GM12891 (cell line): ENCODE measurements at places on chromosomes 4 and X.

DNA sequence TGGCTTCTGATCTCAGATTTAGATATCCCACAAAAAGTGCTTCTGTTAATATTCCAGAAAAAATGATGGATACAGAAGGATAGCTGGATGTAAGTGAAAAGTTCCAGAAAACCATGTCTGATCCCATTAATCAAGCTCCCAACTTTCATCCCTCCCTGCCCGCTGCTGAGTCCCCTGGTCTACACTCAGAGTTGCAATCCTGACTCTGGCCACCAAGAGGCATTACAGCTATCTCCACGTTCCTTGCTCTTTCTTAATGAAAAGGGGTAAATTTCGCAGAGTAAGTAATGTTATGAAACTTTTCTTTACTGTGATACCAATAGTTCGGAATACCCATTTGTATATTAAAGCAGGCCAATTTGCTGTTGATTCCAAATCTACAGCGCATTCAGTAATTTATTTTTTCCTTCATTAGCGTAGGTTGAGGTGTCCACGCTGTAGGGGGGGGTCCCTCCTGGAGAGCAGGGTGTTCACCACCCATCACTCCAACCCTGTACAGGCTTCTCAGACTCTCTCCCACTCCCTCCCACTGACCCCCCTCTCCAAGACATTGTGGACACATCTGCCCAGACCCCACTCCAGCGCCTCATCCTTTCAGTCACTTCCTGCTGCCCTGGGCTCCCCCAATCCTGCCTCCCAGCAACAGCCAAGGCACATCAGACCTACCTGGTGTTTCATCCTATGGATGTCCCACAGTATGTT, 55.1 kb downstream of the RAB40A start:
- DNase-seq = no peak

DNA sequence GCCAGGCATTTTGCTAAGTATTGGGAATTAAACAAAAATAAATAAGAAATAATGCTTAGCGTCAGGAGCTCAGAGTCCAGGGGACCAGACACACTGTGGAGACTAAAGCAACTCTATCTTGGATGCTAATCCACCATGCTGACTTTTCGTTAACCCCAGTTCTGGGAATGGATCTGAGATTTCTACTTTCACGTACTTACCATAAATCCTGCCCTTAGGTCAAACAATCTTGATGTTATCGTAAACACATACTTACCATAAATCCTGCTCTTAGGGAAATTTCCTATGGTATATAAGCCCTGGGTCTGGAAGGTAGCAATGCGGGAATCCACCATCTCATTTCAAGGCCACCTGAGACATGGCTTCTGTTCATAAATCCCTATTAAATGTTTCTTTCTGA, 204.5 kb upstream of the IGFBP7 start:
- DNase-seq = no peak

DNA sequence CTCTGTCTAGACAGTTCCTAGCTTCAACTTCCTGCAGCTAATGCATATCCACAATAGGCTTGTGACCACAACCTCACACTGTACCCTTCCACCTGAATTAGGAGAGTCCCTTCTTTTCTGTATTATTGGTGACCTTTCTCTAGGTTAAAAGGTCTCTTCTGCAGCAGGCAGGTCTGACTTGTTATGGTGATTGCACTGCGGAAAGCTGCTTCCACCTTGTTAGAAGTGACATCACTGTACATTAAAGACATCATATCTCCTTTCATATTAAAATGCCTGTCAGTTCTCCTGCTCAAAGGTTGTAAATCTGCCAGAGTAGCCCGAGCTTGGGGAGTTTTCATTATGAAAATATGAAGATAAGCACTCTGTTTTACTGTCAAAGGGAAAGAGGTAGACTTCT, 21.5 kb upstream of the LSM6 start:
- no peak for DNase-seq

DNA sequence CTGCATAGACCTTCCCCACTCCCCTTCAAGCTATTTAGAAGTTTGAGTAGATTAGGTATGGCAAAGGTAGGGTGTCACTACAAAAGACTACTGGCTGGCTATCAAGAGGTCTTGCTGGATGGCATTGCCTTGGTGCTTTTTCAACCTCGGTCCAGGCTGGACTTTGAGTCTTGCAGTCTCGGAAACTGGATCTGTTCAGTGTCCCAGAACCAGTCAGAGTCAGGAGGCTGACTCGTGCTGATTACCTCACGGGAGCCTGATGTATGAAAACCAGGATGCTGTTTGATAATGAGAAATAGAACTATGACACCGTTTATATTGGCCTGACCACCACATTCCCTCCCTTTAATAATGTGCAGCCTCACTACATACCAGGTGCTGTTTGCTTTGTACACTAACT, 2.7 kb upstream of the PHKA1 start:
- DNase-seq = no peak

GRCh38 chr4:112075129-112075753, 70.0 kb upstream of the FAM241A start:
- no peak for DNase-seq

GRCh38 chrX:13597874-13598273, 28.5 kb downstream of the EGFL6 start:
- no peak for DNase-seq
